ENCODE measurements at places on chromosomes 4 and X. TPM values are rescaled to one million over a fixed set of nuclear protein-coding genes. Genes with fewer than 3 reads are reported as not detected.

- DNase-seq = no peak
These were observed 24.4 kb upstream of the SLC25A6 start for GRCh38 chrX:1416327-1416784.

The SSX2 gene
- not detected for polyA plus RNA-seq

The SLC49A3 gene
- polyA plus RNA-seq = 4.1 TPM

DNA sequence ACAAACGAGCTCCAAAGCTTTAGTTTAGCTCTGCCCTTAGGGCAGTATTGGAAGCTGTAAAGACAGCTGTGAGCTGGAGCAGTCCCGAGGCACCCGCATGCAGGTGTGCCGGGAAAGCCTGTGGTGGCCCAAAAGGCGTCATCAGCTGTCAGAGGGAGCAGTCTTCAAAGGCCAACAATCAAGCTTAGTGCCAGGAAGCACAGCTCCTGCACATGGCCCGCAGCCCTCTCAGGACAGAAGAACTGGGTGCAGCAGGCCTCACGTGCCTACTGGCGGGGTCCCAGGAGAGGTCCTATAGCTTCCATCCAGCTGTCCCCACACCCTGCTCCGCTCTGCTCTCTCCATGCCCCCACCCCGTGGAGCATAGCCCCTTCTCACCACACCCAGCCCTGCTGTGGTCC is 92.2 kb upstream of the TRIM2 start:
- DNase-seq = no peak

- no peak for DNase-seq
These were observed 331.0 kb upstream of the EMCN start for GRCh38 chr4:100848841-100849240.

DNA sequence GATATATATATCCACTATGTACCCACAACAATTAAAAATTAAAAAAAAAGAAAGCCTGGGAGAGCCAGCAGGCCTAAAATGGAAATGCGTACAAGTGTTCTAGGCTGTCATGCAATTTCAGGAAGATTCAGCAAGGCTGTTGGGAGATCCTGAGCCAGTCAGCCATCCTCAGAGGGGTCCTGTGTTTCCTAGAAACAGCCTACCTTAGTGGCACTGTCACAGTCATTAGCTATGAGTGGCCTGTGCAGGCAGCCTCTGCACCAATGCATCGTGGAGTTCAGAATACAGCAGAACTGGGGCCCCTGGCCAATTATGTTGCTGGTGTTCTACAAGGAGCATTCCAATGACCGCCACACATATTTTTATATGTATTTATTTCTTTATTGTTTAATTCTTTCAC is 21.0 kb upstream of the USP53 start:
- DNase-seq = no peak

- no peak for DNase-seq
These were observed 10.5 kb downstream of the ABLIM2 start for GRCh38 chr4:8148159-8148558.

All from right renal pelvis (tissue), 4 donors.